HuH-7.5 (cell line): ENCODE measurements at places on chromosomes 13 and 19.

DNA sequence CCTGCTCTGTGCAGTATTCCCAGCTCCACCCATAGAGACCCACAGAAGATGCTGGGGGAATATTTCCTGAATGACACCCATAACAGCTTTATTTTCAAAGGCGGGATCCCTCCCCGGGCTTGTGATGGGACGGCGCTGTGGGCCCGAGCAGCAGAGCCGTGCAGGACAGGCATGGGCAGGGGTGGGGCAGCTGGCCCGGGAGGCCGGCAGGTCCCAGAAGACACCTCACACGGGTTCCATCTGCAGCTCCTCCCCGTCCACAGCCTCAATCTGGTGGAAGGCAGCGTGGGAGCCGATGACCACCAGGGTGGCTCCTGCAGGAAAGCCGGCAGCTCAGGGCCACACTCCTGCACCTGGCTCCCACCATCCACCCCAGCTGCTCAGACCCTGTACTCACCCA, 2.5 kb downstream of the RABAC1 start:
- no peak for DNase-seq

- no peak for DNase-seq
These were observed 13.5 kb upstream of the CNFN start for GRCh38 chr19:42403586-42403985.

DNA sequence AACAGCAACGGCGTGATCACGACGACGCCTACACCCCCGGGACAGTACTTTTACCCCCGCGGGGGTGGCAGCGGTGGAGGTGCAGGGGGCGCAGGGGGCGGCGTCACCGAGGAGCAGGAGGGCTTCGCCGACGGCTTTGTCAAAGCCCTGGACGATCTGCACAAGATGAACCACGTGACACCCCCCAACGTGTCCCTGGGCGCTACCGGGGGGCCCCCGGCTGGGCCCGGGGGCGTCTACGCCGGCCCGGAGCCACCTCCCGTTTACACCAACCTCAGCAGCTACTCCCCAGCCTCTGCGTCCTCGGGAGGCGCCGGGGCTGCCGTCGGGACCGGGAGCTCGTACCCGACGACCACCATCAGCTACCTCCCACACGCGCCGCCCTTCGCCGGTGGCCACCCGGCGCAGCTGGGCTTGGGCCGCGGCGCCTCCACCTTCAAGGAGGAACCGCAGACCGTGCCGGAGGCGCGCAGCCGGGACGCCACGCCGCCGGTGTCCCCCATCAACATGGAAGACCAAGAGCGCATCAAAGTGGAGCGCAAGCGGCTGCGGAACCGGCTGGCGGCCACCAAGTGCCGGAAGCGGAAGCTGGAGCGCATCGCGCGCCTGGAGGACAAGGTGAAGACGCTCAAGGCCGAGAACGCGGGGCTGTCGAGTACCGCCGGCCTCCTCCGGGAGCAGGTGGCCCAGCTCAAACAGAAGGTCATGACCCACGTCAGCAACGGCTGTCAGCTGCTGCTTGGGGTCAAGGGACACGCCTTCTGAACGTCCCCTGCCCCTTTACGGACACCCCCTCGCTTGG, 966 bp downstream of the JUNB start:
- DNase-seq: peak; percentile 65

DNA sequence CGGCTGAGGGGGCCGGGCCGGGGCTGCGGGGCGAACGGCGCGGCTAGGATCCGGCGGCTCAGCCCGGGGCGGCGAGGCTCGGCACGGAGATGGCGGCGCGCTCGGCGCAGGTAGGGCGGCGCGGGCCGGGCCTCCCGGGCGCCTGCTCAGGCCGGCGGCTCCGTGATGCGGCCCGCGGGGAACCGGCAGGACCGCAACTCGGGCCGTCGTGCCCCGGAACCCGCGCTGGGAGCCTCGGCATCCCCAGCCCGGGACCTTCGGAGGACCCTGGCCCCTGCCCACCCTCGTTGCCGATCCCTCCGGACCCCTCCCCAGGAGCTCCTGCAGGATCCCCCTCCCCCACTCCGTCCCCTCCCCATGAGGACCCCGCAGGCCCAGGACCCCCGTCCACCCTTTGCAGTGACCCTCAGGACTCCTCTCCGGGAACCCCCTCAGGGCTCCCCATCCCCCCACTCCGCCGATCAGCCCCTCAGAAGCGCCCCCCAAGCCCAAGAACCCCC, 304 bp downstream of the EVI5L start:
- no peak for DNase-seq

GRCh38 chr19:57008432-57008831, 111.4 kb upstream of the USP29 start:
- DNase-seq: no peak

DNA sequence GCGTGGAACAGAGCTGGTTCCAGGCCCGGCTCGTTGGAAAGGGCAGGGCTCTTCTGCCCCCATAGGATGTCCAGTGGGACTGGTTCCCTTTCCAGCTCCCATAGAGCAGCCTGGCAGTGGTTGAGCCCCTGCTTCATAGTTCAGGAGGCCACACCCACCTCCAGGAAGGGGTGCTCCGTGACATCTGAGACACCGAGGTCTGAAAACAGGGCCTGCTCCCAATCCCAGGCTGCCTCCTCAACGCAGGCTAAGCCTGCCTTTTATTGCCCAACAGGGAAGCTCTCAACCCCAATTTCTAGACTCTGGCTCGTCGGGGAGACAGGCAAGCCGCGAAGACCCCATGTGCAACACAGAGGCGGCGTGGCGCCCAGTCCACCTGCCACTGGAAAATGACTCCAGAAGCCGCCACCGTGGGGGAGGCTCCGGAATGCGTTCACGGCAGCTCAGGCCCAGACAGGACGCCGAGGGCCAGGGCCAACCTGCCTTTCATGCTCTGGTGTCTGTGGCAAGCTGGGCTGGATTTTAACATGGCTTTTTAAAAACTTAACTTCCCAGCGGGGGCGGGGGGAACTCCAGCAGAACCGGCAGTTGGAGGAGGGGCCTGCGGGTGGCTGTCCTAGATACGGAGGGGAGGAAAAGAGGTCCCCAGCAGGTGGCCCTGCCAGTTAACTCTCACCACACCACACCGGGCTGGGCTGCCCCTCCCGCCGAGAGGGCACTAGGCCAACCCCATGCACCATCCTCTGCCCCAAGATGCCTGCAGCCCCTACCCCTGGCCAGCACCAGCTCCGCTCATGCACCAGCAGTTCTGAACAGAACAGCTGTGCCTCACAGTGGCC, 17.9 kb upstream of the TINCR start:
- DNase-seq: no peak

GRCh38 chr13:59374691-59375090, 789.0 kb downstream of the DIAPH3 start:
- DNase-seq: no peak

GRCh38 chr13:108508263-108508662, 121.1 kb upstream of the MYO16 start:
- no peak for DNase-seq

DNA sequence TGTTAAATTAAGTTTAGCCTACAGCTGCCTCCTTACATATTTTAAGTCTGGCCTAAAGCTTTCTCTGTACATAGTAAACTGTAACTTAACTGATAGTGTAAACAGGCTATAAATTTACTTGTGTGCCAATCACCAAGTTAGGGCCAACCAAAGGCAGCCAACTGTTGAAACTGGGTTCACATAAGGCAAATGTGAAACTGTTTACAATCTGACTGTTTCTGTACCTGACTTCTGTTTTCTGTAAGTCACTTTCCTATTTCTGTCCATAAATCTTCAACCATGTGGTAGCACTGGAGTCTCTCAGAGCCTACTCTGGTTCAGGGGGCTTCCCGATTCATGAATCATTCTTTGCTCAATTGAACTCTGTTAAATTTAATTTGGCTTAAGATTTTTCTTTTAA, 103.1 kb downstream of the RAP2A start:
- no peak for DNase-seq

- no peak for DNase-seq
These were observed 344.7 kb downstream of the KLF5 start for GRCh38 chr13:73403355-73404120.

- no peak for DNase-seq
These were observed 75.5 kb downstream of the OLFM4 start for GRCh38 chr13:53104136-53104535.

GRCh38 chr13:36294096-36294495, 3.5 kb downstream of the CCDC169 start:
- no peak for DNase-seq

GRCh38 chr19:1361601-1362386, 21.9 kb upstream of the NDUFS7 start:
- no peak for DNase-seq

DNA sequence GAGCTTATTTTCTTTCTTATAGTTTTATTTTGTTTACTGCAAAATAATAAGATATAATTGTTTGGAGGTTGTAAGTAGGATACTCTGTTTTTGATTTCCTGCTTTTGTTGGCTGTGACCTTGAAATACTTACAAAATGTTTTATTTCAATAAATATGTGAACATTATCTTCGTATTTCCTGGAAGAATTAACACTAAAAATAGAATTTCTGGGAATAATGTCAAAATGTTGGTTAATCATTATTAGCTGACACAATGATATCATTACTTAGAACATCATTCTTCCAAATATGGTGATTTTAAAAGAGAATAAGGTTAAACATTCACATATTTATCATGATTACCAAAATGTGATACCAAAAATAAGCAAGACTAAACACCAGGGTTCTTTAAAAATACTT, 1148.6 kb upstream of the PRR20A start:
- no peak for DNase-seq

GRCh38 chr19:2089001-2089711, 7.0 kb downstream of the MOB3A start:
- no peak for DNase-seq

GRCh38 chr19:12801466-12802266, at the start of the genes PRDX2 and THSD8:
Gene PRDX2, minus strand, starts transcription at chr19:12801800. Its CDS starts 539 bp downstream, at chr19:12801261.
Gene THSD8, plus strand, starts transcription at chr19:12802069. Its CDS starts 3 bp downstream, at chr19:12802072.
- DNase-seq: peak; percentile 85
